ENCODE measurements at places on chromosomes 4 and X.

DNA sequence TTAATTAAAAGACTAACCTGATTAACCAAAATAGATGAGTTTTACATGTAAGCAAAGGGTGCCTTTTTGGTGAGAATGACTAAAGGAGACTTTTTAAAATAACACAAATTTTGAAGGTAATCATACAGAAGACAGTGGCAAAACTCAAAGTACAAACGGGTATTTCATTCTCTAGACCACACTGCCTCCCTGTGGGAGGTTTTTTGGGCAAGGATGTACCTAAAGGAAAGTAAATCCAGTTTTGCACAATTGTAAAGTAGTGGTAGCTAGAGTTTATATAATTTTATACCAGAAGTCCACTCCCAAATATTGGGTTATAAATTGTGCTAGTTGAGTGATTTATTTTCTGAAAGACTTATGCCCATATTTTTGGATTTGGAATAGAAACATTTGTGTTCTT is 201.0 kb downstream of the PAPSS1 start:
- peak; percentile 40 for DNase-seq

DNA sequence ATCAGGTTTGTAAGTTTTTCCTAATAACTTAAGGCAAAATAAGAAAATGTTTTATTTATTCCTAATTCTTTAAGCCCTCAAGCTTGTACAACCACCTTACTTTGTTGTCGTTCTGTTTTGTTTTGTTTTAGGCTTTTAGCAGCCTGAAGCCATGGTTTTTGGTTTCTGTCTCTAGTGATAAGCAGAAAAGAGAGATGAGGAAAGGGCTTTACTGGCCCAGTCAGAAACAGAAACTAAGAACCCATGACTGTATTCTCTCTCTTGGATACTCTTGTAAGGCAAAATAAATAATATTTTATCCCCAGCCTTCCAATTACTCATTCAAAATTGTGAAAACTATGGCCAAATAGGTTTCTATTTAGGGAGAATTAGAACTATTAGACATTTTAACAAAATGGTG is 29.4 kb downstream of the TBC1D19 start:
- DNase-seq: no peak

DNA sequence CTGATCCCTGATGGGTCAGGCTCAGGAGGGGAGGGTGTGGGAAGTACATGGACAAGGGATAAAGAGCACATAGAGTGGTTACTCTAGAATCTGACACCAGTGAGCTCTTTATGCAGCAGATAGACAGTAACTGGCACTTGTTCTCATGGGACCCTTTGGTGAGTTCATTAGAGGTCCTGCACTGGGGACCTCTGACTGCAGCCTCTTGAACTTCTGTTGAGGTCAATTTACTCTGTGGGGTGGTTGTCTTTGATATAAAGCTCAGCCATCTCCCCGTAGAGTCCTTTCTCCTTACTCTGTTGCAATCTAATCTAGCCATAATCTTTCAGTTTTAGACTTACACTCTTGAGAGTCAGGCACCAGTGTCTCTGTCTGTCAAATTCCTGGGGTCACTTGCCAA is 222.4 kb downstream of the GPAT3 start:
- DNase-seq: no peak

DNA sequence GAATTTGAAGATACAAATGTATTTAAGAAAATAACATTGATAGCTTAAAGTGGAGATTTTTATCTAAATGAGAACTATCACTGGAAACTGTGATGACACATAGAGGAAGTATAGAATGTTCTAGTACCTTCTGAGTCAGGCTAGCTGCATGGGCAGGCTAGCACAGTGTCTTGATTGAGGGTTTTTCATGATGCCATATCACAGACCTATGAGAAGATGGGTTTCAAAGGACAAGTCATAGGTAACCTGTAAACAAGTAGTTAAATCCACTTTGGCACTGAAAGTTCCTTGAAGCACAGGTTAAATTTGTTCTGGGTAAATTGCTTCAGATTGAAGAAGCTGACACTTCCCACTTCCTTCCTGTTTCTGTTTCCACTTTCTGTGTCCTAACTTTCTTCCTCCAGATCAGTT is 48.2 kb upstream of the CDKN2AIP start:
- no peak for DNase-seq

DNA sequence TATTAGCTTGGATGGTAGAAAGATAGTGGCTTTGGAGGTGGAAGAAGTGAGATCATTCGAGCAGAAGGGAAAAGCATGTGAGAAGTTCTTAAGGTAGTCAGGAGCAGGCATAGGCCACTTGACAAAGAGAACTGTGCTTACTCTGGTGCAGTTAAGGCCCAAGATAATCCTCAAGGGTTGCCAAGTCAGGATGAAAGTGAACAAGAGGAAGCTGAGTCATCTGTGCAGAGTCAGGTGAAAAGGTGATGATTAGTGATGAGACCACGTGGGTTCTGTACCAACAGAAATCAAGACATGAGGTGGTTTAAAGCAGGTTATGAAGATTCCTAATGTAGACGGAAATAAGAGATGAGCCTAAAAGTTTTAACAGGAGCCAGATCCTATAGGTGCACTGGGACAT is 369.8 kb downstream of the DTHD1 start:
- no peak for DNase-seq

DNA sequence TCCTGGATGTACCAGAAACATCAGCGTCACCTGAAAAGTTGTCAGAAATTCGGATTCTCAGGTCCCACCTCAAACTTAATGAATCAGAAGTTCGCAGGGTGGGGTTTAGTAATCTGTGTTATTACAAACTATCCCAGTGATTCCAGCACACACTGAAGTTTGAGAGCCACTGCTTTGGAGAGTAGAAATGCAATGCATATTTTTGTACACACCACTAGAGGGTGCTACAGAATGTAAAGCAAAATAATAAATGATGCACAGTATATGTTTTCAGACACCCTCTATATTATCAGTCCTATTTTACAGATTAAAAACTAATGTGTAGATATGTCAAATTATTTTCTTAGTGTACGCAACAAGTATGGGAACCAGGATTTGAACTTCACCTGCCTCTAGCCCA is 2.4 kb upstream of the MORF4L2 start:
- DNase-seq: no peak

DNA sequence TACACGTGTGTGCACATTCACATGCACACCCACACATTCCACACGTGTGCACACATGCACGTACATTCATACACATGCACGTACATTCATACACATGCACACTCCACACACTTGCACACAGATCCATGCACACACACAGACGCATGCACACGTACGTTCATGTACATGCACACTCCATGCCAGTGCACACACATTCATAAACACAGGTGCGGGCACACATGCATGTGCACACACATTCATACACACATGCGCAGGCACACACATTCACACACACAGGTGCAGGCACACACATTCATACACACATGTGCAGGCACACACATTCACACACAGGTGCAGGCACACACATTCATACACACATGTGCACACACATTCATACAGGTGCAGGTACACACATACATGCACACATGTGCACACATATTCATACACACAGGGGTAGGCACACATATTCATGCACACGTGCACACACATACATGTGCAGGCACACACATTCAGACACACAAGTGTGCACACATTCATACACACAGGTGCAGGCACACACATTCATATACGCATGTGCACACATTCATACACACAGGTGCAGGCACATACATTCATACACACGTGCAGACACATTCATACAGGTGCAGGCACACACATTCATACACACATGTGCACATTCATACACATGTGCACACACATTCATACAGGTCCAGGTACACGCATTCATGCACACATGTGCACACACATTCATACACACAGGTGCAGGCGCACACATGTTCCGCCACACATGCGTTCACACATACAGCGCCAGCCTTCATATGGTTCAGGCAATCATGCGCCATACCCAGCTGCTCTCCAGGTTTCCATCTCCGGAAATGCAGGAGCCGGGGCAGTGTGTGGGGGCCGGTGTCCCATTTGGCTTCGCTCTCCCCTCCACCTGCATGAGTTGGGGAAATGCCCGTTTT is 124.8 kb downstream of the HMX1 start:
- no peak for DNase-seq

DNA sequence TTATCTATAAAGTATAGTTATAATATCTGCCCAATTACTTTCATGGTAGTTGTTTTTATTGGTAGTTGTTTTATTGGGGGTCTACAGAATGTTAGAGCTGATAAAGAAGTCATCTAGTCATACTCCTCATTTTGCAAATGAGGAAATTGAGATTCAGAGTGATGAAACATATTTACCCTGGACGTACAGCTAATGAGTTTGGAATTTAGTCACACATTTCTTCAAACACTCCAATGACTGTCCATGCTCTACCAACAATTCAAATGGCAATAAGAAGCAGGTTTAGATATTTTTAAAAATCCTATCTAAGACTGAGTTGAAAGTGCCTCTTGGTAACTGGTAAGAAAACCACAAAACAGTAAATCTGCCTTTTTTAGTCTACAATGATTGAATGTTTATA is 98.2 kb downstream of the MAGEC1 start:
- no peak for DNase-seq

GRCh38 chr4:48787056-48787455 is 7.0 kb upstream of the FRYL start:
- no peak for DNase-seq

DNA sequence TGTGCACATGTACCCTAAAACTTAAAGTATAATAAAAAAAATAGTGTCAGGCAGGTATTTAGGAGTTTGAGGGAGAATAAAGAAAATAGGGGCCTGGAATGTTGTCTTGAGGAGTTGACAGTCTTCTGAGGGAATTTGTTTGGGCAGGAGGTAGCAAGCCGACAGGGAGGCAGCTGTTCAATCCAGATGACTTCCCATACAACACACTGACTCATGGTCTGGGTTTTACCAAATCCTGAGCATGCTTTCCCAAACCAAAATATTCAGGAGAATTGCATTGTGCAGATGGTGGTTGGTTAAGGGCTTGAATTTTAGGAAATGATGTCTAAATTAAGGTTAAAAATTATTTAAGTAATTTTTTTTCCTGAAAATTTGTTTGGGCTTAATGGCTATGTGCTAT is 430.0 kb downstream of the INPP4B start:
- DNase-seq: peak; percentile 55

Measured in AG20443 (cell line).